ENCODE measurements at places on chromosomes 5 and 9.
A peak's percentile ranks its signal among the peaks of the same experiment; 100 is the strongest.

DNA sequence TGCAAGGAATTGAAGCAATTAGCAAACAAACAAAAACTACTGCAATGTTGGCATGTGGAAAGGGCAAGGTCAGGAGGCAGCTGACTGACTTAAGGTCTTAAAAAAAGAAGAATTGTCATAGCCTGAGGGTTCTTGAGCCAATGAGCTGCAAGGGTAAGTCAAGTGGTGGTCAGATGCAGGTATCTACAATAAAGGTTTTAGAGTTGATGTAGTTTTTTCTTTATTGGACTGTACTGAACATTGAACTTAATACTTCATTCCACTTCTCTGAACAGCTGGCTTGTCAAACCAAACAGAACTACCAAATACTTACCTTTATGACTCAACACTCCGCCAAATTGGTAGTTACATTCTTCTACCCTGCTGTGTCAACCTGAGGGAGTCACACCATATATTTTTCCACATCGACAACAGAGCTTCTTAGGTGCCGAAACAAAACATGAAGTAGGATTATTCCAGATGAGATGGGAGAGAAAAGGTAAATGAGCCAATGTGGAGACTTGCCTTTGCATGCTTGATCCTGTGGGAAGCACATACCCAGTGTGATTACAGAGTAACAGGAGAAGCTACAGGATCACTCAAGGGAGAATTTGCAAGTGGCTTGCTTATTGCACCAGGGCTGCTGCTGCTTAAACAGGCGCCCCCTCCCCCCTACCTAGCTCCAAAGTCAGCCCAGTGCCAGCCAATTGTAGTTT, 35.3 kb downstream of the EQTN start:
- no peak for DNase-seq

GRCh38 chr5:97891971-97892370, 708.9 kb upstream of the RIOK2 start:
- no peak for DNase-seq

GRCh38 chr9:131049829-131050715, 41.1 kb downstream of the LAMC3 start:
- no peak for DNase-seq

DNA sequence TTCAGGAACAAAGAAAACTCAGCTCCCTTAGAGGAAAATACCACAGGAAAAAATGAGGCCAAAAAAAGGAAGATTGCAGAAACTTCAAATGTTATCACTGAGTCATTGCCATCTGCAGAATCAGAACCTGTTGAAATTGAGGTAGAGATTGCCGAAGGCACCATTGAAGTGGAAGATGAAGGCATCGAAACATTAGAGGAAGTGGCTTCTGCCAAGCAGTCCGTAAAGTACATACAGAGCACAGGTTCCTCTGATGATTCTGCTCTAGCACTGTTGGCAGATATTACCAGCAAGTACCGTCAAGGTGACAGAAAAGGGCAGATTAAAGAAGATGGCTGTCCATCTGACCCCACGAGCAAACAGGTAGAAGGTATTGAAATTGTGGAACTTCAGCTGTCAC, 30.8 kb upstream of the NIM1K start:
- DNase-seq: no peak

DNA sequence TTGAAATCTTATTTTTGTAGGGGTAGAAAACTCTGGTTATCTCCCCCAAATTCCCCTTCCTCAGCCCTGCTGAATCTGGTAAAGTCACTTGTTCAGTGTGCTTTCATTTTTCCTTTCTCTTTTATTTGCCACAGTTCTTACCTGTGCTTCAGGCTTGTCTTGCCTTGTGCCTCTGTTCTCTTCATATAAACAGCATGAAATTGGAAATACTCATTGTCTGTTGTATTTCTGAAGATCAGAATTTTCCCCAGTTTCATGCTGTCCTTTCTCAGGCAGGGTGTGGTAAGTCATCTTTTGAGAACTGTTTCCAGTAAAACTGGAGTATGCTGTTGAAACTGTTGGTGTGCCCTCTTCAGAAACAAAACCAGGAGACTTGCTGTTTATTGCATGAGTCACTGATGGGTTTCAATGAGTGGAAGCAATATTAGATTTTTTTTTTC, 7.0 kb downstream of the PAM start:
- DNase-seq: no peak

GRCh38 chr5:112174959-112175594, 244.0 kb downstream of the EPB41L4A start:
- DNase-seq: peak; percentile 25

GRCh38 chr5:14175381-14175780, 32.2 kb downstream of the TRIO start:
- no peak for DNase-seq

DNA sequence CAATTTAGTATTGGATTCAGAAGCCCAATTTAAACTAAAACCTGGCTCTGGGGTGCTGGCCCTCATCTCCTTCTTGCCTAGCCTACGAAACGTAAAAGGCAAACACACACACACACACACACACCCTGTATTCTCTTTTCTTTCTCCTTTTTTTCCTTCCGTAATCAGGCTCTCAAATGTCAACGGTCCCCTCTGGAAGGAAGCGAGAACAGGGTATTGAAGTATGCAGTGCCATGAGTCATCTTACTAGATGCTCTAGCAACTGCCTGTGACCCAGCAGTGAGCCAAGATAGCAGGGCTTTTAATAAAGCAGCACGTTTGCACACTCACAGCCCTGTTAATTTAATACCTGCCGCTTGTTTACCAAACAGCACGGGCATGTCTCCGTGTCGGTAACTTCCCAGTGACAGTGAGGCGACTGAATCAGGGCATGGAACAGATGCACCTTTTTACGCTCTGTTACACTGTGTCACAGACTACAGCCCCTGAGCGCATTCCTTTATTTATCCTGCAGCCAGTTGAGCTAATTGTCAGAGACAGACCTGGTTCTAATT, 243.8 kb downstream of the BNC2 start:
- DNase-seq: peak; percentile 33

- no peak for DNase-seq
These were observed 39.7 kb upstream of the SLC25A51 start for GRCh38 chr9:37943345-37944265.

GRCh38 chr9:2638871-2639673, 17.5 kb downstream of the VLDLR start:
- no peak for DNase-seq

DNA sequence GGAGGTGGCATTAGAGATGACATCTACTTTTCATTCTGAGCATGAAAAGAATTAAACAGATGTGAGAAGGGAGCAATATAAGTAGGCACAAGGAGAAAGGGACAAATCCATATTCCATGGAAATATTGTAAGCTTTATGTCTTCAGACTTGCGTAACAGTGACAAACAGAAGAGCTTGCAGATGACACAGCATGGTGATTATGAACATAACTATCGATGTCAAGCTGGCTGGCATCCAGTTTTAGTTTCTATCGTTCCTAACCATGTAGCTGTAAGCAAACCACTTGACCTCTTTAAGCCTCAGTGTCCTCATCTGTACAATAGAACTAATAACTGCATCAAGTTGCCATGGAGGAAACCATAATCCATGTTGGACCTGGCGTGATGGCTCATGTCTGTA, 246.7 kb upstream of the ADRA1B start:
- DNase-seq: no peak

DNA sequence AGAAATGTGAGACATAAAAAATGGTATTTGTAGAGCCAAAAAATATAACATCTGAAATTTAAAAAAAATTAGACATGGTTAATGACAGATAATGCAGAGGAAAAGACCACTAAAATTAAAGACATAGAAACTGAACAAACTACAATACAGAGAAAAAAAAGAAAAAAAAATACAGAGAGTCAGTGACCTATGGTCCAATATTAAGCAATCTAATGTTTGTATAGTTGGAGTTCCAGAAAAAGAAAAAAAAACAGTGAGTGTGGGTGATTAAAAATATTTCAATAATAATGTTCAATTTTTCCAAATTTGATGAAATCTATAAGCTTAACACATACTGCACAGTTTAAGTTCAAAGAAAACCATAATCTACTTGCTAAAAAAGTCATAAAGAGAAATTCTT, 207.6 kb downstream of the MPDZ start:
- DNase-seq: no peak

- DNase-seq: peak; percentile 33
These were observed 623 bp downstream of the FLT4 start for GRCh38 chr5:180648658-180649296.

DNA sequence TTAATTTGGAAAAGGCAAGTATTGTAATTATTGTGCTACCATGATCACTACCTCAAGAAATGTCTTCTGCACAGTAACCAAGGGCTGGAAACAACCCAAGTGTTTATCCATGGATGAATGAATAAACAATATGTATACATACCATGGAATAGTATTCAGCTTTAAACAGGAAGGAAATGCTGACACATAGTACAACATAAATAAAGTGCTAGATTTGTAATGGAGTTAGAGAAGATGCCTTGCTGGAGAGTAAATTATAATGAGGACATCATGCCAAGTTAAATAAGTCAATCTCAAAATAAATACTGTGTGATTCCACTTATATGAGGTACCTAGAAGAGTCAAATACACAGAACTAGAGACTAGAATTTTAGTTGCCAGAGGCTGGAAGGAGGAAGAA, 160.0 kb downstream of the CCDC192 start:
- DNase-seq: no peak

DNA sequence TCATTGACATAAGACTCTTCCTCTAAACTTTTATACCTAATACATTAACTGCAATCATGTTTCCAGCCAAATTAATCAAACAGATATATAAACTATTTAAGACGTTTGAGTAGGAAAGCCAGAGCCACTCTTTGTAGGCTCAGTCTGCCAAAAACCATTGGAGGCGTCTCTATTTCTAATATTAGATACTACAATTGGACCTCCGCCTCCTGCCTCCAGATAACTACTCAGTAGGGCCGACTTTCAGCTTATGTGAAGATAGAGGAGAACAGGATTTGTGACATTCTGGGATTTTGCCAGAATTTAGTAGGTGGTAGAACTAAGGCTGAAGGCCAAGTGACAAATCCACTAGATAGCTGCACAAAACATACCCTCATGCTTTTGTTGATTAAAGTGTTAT, 463.0 kb downstream of the CETN3 start:
- no peak for DNase-seq

GRCh38 chr9:136324501-136325300, 2.6 kb upstream of the GPSM1 start:
- peak; percentile 81 for DNase-seq

GRCh38 chr5:149054416-149054815, 8.4 kb downstream of the SH3TC2 start:
- DNase-seq: no peak

GRCh38 chr9:36956908-36957307, 77.2 kb downstream of the PAX5 start:
- no peak for DNase-seq

- DNase-seq: no peak
These were observed 488.6 kb upstream of the PTGER4 start for GRCh38 chr5:40191150-40191549.

DNA sequence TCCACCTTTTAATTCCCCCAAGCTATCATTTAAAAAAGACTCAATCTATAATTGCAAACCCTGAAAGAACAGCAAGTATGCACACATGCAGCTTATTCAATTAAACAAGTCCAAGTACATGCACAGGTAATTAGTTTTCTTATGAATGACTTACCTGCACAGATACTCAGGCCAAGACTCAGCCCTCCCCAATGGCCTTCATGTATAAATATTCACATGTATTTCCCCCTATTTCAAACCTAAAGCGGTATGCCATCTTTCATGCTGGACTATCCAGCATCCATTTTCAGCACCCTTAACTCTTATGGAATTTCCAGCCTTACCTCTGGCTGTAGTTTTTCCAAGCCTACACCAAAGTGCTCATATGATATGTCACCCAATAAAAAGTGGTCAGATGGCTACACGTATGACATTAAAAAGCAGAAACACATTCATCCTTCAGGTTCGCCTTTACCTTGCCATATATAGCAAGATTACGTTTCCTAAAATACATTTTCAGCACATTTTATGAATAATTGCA, 205.5 kb downstream of the MEF2C start:
- DNase-seq: no peak

GRCh38 chr9:70491426-70492318, 77.2 kb upstream of the KLF9 start:
- DNase-seq: no peak
